ENCODE measurements at places on chromosomes 11 and 22. TPM values are rescaled to one million over a fixed set of nuclear protein-coding genes. Genes with fewer than 3 reads are reported as not detected.
A peak's percentile ranks its signal among the peaks of the same experiment; 100 is the strongest.

DNA sequence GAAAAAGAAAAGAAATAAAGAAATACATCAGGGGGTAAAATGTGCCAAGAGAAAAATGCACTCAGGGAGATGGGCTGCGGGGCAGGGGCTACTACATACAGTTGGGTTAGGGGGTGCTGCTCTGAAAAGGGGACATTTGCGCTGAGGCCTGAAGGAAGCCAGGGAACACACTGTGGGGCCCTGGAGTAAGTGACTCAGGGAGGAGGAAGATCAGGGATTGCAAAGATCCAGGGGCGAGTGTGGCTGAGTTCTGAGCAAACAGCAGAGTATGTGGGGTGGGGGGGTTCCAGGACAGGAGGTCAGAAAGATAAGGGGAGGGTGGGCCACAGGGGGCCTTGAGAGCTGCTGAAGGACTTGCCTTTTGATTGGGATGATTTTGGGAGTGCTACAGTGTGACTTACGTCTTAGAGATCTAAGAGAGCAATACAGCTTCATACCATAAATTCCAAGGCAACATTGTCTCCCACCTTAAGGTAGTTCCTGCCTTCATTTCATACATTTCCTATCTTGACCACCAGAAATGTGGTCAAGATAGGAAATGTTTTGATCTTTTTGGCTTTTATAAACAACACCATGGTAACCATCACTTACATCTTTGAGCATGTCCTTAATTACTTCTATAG lies 5.8 kb downstream of the A4GALT start:
- no peak for DNase-seq

- DNase-seq = no peak
Measured at GRCh38 chr11:88017666-88018065, 157.6 kb downstream of the RAB38 start.

DNA sequence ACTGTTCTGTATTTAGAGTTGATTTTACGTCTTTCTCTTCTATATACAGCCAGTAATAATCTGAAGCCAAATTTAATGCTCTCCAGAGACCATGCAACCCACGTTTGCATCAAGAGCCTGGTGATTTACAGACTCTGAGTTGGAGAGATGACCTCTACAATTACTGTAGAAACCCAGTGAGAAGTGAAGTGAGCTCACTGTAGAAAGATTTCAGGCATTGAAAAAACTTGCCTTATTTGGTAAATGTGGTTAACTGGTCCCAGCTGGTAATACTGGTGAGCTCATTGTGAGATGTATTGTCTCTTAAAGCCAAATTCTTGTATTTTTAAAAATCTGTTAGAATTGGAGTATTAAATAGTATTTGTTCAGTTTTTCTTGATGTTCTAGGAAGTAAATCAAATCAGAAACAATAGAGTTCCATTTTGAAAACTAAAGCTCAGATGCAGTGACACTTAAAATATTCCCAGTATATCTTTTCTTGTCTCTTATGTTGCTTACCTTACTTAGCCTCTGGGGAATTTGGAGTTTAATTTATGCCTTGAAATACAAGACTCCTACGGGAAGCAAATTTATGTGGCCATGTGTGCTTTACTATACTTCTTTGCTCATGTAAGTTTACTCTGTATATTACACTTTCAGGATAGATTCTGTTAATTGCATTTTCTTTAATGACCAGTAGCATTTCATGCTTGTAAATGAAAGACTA lies 189.9 kb downstream of the ARHGAP42 start:
- DNase-seq = no peak

DNA sequence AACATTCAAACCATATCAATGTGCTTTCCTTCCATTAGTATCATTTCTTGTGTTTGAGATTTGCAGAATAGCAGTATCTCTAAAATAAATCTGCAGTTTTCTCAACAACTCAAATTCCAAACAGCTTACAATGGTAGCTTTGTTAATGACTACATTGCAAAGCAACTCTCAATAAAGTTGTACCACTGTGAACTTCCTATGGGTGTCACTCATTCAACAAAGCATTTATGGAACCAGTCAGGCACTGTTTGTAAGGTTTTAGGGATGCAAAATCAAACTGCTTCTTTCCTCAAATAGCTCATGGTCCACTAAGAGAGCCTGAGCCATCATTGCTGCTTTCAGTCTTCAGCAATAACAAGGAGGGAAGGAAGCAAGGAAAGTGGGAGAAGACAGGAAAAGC lies 91.0 kb downstream of the CCDC83 start:
- DNase-seq = no peak

Gene TSPO
- 156 TPM for polyA plus RNA-seq

- DNase-seq = peak; percentile 6
Measured at GRCh38 chr11:69382131-69383128, 88.5 kb downstream of the MYEOV start.

Data from SK-N-SH (cell line).